ENCODE measurements at places on chromosomes 7 and 10.

DNA sequence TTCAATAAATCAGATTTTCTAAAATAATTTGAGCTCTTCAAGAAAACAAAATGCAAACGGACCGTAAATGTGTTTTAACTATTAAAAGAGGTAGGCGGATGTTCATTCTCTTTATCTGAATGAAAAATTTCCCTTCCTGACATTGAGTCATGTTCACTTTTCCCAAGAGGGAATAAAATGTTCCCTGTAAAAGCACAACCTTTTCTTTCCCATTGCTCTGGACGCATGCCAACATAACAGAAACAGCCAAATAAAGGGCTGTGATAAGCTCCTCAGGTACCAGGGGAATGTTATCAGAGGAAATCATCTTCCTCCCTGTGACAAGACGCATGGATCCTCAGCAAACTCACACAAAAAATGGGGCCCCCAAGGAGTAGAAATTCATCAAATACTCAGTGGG is 251.8 kb downstream of the MTERF1 start:
- peak; percentile 60 for DNase-seq

DNA sequence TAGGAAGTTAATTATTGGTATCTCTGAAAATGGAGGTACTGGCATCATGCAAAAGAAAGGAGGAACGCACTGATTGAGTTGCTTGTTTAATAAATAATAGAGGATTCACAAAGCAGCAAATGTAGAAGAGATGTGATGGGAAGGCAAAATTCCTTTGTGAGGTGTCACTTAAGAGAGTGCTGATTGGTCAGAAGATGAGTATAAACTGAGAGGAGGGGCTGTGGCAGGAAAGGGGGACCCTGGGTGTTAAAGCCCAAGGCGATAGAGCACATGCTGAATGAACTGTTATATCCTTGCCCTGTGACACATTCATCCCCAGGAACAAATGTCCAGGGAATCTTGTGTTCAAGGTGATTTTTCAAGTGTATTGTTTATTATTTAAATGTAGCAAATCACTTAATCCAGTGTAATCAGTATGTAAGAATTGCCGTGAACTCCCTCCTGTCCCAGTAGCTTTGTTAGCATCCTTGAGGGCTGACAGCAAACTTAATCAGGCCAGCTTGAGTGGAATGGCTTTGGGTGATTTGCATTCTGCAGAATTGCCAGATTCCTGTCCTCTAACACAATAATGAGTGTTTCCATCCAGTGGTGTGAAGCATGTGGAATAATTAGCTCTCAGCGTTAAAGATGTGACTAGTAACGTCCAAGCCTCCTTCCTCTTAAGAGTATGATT is 111.9 kb downstream of the CHN2 start:
- no peak for DNase-seq

DNA sequence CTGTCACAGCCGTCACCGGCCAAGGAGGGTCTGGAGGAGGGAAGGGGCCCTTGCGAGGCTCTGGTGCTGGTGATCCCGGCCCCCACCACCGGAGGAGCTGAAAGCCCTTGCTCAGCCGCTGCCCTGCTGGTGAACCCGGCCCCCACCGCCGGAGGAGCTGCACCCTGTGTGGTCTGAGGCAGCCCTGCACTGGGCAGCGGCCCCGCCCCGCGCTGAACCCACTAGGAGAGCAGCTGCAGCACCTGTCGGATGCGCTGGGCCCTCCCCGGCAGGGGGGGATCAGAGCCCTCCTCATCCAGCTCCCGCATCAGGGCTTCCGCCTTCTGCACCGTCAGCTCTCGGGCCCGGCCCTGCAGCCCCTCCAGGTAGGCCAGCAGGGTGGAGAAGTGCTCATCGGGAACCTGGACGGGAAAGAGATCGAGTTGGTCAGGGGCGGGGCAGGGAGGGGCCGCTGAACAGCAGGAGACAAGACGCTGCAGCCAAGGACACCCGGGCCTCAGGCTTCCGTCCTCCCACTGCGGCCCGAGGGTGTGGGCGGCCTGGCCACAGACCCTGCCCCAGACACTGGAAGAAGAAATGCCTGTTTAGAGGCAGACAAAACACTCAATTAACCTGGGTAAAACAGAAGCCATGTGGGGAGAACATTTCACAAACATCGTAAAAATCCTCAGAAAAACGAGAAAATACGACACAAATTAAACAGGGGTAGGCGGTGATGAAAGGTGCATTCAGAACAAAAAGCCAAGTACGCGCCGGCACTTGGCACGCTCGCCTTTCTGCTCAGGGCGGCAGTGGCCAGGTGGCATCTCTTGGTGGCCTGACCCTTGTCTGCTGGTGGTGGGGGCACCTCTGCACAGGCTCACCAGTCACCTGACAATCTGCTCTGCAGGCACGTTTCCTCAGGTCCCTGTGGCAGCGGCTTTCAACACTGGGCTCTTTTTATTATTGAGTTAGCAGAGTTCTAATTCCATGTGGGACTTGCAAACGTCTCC is 14.7 kb downstream of the CYP2W1 start:
- DNase-seq, result no peak

DNA sequence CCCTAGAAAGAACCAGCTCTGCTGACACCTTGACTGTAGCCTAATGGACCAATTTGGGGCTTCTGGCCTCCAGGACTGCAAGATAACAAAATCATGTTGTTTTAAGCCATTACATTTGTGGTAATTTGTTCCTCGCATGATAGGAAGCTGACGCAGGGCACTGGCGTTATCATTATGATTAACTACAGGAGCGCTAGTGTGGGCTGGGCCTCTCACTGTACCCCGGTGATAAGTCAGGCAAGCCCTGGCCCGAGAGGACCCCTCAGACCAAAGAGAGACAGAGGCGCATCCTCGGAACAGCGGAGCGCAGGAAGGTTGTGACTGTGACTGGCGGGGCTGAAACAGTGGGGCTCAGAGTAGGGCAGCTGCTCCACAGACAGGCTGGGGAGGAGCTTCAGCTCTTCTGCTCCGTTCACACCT is 150.3 kb upstream of the CHST15 start:
- peak; percentile 26 for DNase-seq

DNA sequence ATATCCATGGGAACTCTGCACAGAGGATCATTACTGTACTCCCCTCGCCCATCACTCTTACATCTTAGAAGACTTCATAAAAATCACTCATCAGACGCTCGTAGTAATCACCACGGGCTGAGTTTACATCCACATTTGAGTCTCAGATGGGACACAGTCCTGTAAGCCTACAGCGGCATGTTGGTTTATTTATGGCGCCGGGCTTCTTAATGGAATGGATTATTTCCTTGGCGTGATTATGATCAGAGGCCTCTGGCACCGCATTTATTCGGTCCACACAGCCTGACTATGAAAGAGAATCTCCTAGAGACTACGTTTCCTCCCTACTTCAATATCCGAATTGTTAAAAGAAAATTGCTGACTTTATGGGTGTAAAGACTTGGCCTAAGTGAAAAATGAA is 123.5 kb upstream of the FRMD4A start:
- no peak for DNase-seq

DNA sequence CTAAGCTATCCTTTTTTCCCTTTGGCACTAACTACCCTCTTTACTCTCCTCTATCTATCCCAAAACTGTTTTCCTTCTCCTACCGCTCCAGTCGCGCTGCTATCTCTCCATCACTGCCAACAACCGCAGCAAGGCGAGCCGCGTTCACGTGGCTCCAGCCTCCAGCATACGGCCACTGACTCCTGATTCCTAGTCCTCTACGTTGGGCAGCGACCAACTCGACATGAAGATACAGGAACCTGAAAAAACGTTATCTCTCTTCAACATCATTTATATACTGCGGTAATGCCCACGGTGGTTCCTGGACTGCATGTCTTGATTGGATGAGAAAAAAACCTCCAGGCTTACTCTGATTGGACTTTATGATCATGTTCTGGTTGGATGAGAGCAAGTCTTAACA is 129.5 kb downstream of the ZNF716 start:
- DNase-seq, result no peak

DNA sequence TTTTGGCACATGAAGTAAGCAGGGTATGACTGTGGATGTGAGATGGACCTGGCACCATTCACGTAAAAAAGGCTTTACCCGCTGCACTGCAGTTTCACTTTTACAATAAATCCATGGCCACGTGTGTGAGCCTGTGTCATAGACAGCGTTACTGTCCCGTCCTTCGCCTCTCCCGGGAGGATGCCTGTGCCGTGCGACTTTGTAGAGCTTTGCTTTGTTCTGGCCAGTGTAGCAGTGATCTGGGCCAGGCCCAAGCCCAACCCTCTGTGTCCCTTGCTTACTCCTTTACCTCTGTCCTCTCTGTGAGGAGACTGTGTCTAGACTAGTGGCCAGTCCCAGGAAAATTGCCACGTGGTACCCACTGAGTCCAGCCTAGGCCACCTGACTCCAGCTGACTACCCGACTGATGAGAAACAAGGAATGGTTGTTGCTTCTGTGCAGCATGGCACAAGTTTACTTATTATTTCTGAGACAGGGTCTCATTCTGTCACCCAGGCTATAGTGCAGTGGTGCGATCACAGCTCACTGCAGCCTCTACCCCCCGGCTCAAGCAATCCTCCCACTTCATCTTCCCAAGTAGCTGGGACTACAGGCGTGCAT is 48.1 kb downstream of the JAKMIP3 start:
- DNase-seq, result no peak

- DNase-seq, result peak; percentile 72
Measured at GRCh38 chr10:68870061-68870460, 31.1 kb upstream of the DDX50 start.

DNA sequence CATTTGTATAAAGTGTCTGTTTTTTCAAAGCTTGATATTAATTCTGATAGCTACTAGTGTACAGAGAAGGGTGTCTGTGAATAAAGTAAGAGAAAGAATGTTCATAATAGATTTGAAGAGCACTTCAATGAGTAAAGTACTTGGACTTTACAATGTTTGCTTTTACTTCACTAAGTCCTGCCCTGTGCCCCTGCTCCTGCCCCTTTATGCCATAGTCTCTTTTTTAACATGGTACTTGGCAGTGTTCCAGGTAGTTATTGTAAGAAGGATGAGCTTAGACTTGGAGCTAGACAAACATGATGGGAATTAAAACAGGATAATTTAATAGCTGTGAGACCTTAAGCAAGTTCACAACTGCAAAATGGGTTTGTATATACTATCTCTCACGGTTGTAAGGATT is 41.0 kb downstream of the ZEB1 start:
- DNase-seq, result peak; percentile 58

GRCh38 chr7:76278540-76278939 is 23.9 kb upstream of the HSPB1 start:
- peak; percentile 57 for DNase-seq

- no peak for DNase-seq
Measured at GRCh38 chr10:57952741-57953140, 315.0 kb downstream of the IPMK start.

GRCh38 chr10:6838118-6838517 is 258.0 kb upstream of the PRKCQ start:
- no peak for DNase-seq

GRCh38 chr10:125344573-125345171 is 184.3 kb upstream of the CTBP2 start:
- DNase-seq, result peak; percentile 50

GRCh38 chr10:97499561-97500296 is 1.0 kb downstream of the UBTD1 start:
- peak; percentile 87 for DNase-seq

GRCh38 chr10:13989616-13990015 is 341.1 kb downstream of the FRMD4A start:
- DNase-seq, result peak; percentile 47

DNA sequence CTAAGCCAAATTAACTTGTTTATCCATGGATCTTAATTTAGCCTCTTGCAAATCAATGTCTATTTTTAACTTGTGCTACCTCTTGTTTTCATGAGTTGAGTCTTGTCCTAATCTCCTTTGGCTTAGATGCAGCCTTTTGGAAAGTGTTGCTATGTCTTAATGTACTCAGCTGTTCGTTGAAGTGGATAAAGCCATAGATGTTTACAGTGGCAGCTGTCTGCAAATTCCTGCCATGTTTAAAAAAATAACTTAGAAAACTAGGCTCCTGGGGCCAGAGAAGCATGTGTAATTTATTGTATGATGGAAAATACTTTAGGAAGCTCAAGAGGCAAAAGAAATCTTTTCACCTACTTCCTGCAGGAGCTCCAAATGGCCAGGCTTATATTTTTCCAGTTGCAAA is 253.1 kb upstream of the RHOBTB1 start:
- no peak for DNase-seq

- peak; percentile 91 for DNase-seq
Measured at GRCh38 chr10:17643339-17643754, 604 bp upstream of the STAM start.

DNA sequence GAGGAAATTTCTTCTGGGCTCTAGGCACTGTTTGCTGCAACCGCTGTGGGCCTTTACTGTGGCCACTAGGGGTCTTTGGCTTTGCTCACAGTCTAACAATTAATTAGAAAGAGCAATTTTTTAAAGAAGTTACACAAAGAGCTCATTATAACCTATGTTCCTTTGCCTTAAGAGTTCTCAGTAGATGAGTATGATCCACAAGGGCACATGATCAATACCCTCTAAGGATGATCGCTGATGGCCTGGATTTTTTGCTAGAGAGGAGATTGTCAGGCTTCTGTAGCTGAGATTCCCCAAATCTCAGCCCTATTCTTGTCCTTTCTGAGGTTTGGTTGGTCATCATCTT is 80.8 kb upstream of the RHOBTB1 start:
- no peak for DNase-seq

GRCh38 chr10:1488970-1489548 is 248.3 kb downstream of the ADARB2 start:
- DNase-seq, result no peak

DNA sequence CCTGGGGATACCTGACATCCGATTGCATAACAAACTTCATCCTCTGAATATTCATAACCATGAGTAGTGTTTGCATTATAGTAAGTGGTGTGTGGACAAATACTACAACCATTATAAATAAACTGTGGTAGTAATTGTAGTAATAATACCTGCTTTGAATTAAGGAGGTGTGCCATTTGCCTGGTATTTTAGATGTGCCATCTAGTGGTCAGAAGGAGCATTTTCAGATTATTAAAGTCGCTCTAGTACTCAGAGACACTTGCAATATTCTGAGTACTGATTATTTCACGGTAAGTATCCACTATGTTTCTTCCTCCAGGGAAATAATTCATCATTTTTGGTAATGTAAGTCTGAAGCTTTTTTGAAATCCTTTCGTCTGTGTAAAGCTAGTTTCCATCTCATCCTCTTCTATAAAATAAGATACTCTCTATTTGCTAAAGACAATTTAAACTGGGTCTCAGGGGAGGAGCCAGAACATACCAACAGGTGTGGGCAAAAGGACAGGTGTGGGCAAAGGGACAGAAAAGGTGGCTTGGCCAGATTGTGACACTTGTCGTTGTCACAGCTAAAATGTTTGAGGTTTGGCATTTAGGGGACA is 115.3 kb upstream of the WDR11 start:
- DNase-seq, result no peak

- peak; percentile 85 for DNase-seq
Measured at GRCh38 chr10:44628921-44629320, 244.0 kb upstream of the CXCL12 start.

DNA sequence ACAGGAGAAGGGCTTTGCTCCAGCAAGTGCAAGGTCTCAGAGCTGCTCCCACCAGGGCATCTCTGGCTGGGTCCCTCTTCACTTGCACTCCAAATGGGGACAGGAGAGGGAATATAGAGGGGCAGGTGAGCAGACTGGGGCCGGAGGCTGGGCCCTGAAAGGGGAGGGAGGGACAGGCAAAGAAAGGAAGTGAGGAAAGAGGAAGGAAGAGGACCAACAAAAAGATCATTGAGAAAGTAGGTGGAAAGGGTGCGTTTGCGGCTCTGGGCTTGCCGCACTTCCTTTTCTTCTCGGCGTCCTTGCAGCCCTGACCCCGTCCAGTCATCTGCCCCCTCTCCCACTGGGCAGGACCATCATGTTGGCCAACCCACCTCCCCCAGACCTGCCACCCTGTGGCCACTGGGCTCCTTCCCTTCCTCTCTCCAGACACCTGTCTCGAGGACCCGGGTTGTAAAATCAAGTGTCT is 14.0 kb downstream of the ITPRIP start:
- DNase-seq, result no peak
